Smooth muscle cell of the coronary artery (primary cell): ENCODE measurements at places on chromosomes 13 and 19. TPM values are rescaled to one million over a fixed set of nuclear protein-coding genes. Genes with fewer than 3 reads are reported as not detected.

AMER2 gene
- total RNA-seq = not detected in 2 replicates

ZNF432 gene
- total RNA-seq = 6.1 and 9.5 TPM in 2 replicates

LILRB2 gene
- not detected in 2 replicates for total RNA-seq

MTUS2 gene
- 0.30 TPM in 1 of 2 replicates, not detected in the other for total RNA-seq

BICRA gene
- total RNA-seq = 0.82 and 2.8 TPM in 2 replicates

ABHD8 gene
- 5.3 and 7.5 TPM in 2 replicates for total RNA-seq

IZUMO2 gene
- total RNA-seq = not detected in 2 replicates
